ENCODE measurements at places on chromosomes 6 and 20.
A peak's percentile ranks its signal among the peaks of the same experiment; 100 is the strongest.

DNA sequence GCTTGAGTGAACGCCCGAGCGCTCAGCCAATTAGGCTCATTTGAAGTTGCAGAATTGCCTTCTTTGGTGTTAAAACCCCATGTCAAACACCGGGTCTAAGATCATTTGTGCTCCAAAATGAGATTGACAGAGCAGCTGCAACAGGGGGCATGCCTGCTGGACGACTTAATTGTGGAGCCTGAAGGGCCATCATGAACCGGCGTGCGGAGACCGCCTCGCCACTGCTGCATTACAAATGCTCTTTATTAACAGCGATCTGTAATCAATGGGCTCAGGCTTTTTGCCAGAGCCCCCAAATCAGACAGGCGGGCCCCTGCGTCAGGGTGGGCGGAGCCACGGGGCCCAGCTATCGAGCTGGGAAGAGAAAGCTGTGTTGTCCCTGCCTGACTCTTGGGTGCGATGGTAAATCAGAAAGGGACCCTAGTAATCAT lies 183.2 kb downstream of the SIM1 start:
- DNase-seq: no peak

- DNase-seq: no peak
Measured at GRCh38 chr6:4439159-4439558, 303.8 kb upstream of the ECI2 start.

DNA sequence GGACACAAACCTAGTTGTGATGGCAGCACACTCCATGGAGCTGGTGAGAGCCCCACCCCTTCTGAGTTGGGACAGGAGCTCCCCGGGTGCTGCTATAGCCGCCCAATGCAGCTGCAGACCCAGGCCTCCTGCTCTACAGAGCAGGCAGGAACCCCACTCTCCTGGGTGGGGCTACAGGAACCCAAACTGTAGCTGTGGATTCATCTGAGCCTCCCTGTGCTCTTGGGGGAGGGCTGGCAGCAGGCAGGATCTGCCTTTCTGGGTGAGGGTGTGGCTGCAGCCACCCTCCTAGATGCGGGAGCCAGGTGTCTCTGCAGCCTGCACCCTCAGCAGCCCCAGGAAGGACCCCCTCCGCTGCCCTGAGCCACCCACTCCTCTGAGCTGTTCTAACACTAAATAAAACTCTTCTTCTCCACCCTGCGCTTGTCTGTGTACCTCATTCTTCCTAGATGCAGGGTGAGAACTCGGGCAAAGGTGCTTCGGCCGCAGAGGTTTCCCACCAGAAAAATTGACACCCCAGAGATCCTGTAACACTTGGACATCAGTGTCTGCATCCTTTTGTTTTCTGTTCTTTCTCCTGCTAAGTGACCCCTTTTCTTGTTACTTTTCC lies 55.2 kb upstream of the KIF13A start:
- no peak for DNase-seq

DNA sequence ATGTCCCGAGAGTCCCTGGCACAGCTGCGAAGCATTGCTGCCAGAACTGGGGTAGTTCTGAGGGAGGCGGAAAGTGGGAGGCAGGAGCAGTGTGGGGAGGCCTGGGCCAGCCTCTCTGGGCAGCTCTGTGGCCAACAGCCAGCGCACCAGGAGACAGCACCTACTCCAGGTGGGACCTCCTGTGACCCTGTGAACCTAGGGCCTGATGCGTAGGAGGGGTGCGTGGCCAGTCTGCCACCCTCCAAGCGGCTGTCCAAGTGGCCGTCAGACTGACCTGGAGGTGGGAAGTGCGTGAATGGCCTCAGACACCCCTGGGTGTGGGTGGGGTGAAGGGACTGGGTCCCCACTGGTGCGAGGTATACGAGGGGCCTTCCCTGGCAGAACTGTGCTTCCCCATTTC lies 15.5 kb downstream of the SS18L1 start:
- no peak for DNase-seq

DNA sequence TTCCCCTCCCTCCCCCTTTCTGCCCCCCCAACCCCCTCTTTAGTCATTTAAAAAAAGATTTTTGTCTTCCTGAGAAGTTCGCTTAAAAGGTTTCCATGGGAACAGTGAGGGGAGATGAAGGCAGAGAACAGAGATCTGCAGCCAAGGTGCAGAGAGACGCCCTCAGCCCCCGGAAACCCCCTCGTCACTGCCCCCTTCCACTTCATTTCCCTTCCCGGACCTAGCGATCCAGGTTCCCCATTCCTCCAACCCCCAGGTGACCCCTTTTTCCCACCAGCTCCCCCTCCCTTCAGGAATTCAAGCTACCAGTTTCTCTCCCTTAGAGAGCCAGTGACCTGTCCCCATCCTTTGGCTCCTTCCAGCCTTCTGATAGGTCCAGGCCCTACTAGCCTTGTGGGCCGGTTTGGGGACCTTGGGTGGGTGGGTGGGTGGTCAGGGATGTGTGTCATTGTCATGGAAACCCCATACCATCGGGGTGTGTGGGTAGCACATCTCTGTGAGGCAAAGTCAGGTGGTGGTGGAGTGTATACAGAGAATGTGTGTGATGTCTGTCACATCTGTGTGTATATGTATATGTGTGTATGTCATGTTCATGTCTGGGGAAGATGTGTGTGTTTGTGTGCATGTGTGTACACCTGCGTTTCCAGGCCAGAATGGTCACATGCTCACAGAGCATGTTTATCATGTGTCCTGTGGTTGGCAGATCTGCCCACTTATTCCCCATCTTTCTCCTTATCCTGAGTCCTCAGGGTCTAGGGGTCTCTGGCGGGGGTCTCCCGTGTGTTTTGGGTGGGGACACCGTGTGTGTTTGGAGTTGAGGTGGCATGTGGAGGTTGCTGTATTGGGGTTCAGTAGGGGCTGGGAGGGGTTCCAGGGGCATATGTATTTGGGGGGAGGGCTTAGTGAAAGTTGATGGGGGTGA lies 7.0 kb downstream of the SYNGAP1 start:
- DNase-seq: no peak

DNA sequence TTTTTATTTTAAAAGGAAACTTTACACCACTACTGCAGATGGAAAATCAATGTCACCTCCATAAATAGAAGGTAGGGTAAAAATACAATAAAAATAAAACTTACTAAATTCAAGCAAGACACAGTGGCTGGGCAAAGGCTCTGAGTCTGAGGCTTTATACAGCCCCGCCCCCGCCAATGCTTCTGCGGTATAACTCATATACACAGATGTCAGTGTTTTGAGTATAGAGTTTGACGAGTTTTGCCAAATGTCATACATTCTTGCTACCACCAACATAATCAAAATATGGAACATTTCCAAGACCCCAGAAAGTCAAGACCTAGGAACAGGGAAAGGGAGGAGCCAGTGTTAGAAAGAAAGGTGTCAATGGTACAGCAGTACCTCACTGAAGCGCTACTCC lies 12.8 kb downstream of the NFATC2 start:
- DNase-seq: peak; percentile 85

DNA sequence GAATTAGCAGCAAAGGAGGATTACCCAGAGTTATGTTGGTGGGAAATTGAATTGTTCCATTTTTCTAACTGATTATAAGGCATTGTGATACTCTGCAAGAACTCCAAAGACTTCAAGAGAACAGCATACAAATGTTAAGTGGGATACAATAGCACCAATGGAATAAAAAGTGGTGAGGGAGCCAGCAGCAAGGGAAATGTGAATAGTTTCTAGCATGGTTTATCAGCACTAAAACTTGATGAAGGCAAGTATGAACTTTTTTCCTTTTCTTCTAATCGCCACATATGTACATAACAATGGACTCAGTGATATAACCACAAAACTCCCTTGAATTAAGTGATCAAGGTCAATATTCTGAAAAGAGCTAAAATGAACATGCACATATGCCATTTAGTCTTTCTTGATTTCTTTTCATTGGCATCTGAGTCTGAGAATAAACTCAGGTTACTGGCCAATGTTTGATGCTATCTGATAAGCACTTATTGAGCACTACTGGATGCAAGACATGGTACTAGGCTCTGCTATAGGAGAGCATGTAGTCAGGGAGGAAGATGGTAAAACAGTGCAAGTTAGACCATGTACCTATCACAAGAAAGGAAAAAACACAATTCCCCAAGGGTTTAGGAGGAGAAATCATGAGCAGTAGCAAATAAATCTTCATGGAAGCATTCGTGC lies 36.6 kb upstream of the NOX3 start:
- DNase-seq: no peak

- DNase-seq: peak; percentile 10
Measured at GRCh38 chr20:208942-209566, 18.0 kb upstream of the DEFB129 start.

- no peak for DNase-seq
Measured at GRCh38 chr6:7566107-7566506, 23.9 kb upstream of the SNRNP48 start.

DNA sequence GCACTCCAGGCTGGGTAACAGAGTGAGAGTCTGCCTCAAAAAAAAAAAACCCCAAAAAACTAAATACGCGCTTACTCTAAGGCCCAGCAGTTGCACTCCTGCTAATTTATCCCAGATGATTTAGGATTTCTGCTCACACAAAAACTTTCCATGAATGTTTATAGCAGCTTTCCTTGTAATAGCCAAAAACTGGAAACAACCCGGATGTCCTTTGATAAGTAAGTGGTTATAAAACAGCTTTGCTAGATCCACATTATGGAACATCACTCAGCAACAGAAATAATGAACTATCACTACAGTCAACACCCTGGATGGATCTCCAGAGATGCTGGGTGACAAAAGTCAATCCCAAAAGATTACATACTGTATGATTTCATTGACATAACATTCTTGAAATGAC lies 220.4 kb upstream of the JARID2 start:
- DNase-seq: no peak

DNA sequence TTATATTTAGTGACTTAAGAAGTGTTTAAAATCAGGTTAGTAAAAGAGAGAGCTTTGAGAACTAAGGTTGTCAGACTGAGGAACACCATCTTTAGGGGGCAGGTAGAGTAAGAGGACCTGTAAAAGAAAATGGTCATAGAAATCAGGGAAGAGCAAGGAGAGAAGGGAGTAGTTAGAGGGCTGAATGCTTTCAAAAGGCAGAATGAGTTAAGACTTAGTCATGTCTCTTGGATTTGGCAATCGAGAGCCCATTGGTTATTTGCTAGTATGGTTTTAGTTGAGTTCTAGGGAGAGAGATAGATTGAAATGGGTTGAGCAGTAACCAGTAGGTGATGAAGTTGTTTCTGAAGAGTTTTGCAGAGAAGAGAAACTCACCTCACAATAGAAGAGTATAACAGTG lies 51.1 kb downstream of the RALGAPB start:
- DNase-seq: no peak

GRCh38 chr20:50799176-50799889 lies 4.5 kb downstream of the BCAS4 start:
- DNase-seq: no peak

DNA sequence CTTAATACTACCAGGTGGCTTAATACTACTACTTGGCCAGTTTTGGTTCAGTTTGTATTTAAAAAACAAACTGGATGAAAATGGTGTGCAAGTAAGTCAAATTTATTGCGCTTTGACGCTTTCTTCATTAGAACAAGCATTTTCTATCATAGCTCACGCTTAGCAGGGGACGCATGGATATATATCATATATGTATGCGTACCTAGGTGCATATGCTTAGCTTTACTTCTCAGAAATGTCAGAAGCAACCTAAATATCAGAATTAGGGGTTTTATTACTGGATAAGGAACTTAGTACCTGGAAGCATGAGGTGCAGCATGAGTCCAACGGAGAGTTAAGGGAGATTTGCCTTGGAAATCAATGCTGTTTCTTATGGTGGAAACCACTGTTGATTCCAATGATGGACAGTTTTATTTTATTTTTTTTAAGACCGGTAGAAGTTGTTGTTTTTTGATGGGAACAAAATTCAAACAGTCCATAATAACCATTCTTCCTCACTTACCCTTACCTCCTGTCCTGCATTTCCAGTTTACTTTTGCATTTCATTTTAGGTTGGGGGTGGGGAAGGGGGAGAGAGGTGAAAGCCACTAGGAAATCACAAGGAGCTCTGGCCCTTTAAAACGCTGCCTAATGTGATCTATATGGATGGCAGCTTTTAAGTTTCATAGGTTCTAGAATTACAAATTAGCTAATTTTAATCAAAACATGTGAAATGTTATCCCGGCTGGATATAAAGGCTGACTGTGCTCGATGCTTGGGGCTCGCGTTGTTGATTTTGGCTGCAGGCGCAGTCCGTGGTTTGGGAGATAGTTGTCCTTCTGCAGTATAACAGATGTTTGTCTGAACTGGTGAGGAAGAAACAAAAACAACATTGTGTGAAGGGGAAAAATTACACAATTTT lies 2.1 kb downstream of the SOBP start:
- DNase-seq: no peak

DNA sequence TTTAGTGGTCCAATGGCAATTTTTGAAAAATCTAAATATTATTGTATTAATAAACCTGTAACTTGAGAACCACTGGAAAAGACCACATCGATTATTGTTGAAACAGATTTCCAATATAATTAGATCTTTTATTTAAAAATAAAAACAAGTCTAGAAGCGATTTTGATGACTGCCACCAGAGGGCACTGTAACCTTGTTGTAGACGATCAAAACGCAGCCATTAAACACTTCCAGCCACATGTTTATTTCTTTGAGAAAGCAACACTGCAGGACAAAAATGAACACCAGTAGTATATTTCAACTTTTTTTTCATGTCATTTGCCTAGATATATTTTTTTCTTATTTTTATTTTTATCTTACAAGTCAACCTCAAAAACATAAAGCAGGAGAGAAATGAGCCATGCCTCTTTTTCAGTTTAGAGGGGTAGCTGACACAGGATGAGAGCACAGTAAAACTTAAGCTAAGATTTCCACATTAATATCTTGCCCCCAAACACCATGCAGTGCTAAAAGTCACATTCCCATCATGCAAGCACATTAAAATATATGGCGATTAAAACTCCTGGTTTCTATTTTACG lies 115.4 kb downstream of the OPRM1 start:
- DNase-seq: peak; percentile 60

DNA sequence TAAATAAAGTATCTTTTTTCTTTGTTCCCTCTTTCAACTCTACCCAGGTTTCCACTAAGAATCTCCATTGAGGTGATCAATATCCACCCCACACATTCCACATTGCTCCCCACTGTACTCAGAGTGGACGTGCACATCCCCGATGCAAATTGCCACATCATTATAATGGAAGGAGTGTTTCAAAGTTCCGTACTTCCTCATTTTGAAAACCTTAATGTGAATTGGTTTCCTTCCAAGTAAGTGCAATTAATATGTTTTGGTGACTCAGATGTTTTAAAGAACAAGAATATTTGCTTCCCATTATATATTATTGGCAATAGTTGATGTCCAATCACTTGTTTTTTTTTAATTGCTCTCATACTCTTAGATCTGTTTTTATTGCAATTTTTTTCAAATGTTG lies 463.6 kb downstream of the HACE1 start:
- no peak for DNase-seq

GRCh38 chr20:58043236-58044140 lies 185.0 kb downstream of the ANKRD60 start:
- DNase-seq: no peak
